ENCODE measurements at places on chromosomes 5 and 9.

DNA sequence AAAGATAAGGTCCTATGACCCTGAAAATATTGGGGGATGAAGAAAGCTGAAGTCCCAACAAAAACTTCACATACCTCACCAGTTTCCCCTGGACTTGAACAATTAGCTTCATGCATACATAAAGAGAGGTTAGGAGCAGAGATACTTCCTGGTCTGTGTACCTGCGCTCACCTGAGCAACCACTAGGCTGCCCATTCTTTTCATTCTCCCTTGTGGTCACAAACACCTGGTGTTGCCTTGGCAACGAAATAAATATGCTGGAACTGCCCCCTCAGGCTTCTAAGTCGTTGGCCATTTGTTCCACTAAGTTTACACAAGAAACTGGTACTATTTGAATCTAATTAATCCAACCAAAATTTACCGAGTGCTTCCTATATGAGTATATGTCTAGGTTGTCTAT lies 18.1 kb downstream of the OTP start:
- no peak for DNase-seq

DNA sequence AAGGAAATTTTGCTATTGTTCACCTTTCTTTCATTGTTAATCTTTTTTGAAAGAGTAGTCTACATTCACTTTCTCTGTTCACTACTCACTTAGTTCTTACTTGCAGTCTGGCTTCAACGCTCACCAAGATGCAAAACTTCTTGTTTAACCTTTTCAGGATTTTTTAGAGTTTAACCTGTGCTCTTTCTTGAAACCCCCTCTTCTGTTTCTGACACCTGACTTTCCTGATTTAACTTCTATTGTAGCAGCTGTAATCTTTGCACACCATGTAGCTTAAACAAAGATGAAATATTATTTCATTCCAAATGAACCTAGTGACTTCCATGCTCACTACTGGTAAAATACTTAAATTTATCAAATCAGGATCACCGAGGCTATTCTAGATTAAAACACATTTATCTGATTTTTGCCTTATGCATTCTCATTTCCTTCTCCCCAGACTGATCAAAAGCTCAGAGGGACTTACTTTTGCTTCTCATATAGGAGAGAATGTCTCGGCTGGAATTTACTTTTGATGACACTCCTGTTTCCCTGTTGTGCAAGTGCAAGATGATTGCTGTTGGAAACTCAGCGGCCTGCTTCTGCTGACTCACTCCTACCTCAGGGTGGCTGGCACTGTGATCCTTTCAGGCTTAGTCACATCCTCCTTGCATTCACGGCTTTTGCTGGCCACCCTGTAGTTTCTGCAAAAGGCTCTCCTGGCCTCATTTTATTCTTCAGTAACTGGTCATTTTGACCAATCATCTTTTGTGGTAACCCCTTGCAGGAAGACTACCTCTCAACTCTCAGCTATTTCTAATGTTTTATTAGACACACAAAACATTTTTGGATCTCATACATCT lies 109.3 kb upstream of the IFNE start:
- DNase-seq: peak; percentile 28

- DNase-seq: no peak
Observed at GRCh38 chr5:149776361-149777305, 46.5 kb downstream of the PPARGC1B start.

GRCh38 chr9:126630458-126631237 lies 16.9 kb downstream of the LMX1B start:
- no peak for DNase-seq

Data from stimulated activated CD4-positive, alpha-beta T cell treated with anti-CD3 and anti-CD28 coated beads, Interleukin-15, amount 100 ng/mL, for 1 hour (primary cell).